ENCODE measurements at places on chromosomes 16 and 17.

DNA sequence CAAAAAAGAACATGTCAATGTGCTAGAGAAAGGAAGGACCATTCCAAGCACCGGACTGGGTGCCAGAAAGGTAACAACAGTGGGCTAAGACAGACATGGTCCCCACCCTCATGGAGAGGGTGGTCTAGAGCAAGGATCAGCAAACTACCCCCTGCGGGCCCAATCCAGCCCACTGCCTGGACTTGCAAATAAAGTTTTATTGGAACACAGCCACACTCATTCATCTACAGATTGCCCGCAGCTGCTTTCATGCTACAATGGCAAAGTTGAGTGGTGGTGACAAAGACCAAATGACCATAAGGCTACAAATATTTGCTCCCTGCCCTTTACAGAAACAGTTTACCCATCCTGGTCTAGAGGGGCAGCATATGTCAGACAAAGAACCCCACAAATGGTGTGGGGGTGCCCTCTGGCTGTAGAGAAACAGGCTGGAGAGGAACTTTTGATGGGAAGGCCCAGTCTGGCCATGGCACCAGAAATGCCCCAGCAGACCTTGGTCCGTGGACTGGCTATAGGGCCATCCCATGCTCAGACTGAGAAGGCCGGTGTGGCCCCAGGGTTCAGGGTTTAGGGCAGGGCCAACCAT lies 15.2 kb downstream of the CDH5 start:
- no peak for DNase-seq

DNA sequence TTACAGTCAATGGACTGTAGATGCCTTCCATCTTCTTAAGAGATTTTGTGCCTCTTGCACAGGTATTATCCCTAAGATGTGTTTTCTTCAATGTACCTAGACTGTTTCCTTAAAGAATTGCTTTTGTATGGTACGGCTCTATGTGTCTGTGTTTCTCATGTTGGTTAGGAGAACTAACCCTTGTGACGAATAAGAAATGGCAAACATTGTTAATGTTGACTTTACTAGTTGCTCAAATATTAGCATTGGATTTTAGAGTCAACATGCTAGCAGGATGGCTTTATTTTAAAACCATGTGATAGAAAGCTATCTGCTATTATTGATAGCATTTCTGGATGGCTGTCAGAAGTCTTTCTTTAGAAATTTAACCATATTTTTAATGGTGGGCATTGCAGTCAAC lies 34.5 kb downstream of the WWOX start:
- DNase-seq, result no peak

GRCh38 chr16:89046491-89046890 lies 47.2 kb upstream of the ACSF3 start:
- DNase-seq, result no peak

DNA sequence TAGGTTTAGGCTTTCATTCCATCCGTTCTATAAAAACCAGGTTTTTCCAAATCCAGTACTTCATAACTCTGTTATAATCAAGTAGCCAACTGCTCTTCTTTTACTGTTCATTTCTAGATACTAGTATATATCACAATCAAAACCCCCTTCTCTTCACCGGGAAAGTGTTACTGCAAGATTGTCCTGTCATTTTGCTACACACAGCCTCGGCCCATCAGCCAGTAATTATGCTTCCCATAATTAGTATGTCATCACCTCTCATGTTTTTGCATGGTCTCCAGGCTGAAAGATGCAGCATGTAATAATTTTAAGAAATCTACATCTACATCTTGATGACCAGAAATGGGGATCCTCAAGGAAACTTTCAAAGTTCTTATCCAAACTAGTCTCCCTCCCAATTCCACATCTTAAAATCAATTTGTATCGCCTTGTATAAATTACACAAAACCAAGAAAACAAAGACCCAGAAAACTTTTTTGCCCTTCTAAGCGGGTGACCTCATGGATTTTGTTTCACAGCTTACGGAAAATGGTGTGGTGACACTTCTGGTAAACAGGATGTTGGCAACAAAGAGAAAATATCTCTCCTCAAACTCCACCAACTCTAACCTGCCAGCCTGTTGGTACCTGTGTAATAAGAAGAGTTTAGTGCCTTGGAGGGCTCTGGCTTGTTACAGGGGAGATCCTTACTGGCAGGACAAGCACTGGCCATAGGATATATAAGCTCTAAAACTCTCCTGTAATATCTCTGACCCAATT lies 9.3 kb downstream of the TACO1 start:
- no peak for DNase-seq

DNA sequence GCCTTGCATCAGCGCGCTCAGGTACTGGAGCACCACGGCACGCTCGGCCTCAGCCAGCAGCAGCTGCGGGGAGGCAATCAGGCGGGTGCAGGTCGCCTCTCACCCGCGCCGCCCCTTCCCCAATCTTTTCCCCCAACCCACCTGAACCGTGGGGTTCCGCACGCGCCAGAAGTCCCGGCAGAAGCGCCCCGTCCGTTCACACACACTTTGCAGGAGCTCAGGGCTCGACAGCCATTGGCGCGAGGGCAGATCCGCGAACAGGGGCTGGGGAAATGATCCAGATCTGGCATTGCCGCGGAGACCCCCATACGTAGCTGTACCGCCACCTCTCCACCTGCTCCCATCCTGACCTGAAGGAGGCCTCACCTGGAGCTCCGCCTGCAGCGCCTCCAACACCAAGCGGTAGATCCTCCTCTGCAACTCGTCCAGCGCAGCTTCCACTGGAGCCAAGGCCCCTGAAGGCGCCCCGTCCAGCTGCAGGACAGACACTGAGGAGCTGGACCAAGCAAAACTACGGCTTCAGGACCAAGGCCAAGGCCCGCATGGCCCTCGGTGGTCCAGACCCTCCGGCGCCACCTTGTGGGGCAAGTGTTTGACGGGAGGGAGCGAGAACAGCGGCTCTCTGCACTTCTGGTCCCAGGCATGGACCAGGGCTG lies 1.4 kb upstream of the MATCAP1 start:
- peak; percentile 83 for DNase-seq

DNA sequence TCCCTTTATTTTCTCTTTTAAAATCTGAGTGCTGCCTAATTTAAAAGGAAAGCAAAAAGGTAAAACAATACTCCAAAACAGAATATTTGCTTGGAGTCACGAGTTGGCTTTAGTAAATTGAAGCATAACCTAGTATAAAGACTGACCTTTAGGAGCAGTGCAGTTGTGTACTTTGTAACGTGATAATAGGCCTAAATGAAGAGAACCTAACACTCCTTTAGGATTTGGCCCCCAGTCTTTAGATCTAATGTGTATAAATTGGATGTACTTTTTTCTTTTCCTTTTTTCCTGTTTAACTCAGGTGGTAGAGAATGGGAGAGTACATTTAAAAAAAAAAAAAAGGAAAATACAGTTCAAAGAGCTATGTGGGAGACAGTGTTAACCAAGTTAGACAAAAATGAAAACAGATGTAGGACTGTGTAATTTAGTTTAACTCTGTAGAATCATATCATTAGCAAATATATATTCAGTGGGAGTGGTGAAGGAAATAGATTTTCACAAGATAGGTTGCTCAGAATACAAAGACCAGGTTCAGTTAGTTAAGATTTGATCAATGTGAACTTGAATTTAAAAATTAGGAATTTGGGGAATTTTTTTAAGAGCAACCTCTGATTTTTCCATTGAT lies 16.8 kb downstream of the CPD start:
- DNase-seq, result no peak

GRCh38 chr17:35023538-35023937 lies 40.0 kb downstream of the RFFL start:
- DNase-seq, result no peak

GRCh38 chr17:61627658-61628057 lies 36.6 kb upstream of the NACA2 start:
- DNase-seq, result no peak

DNA sequence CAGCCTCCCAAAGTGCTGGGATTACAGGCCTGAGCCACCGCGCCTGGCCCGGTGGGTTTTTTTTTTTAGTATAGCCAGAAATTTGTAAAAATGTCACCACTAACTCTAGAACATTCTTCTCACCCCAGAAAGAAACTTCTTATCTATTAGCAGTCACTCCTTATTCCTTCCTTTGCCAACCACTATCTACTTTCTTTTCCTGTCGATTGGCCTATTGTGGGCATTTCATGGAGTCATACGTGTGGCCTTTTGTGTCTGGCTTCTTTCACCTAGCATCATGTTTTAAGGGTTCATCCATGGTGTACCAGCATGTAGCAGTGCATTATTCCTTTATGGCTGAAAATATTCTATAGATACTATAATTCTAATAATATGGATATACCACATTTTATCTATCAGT lies 3.6 kb downstream of the CYB5D2 start:
- DNase-seq, result no peak

- peak; percentile 35 for DNase-seq
Observed at GRCh38 chr17:77140878-77141767, at the start of gene SEC14L1. Gene SEC14L1 (plus strand): TSS chr17:77140969. CDS start chr17:77143597, 2,628 bp downstream.

GRCh38 chr17:67615011-67615561 lies 102.7 kb upstream of the NOL11 start:
- DNase-seq, result no peak

- DNase-seq, result peak; percentile 3
Observed at GRCh38 chr17:6623941-6624340, 16.6 kb downstream of the KIAA0753 start.

DNA sequence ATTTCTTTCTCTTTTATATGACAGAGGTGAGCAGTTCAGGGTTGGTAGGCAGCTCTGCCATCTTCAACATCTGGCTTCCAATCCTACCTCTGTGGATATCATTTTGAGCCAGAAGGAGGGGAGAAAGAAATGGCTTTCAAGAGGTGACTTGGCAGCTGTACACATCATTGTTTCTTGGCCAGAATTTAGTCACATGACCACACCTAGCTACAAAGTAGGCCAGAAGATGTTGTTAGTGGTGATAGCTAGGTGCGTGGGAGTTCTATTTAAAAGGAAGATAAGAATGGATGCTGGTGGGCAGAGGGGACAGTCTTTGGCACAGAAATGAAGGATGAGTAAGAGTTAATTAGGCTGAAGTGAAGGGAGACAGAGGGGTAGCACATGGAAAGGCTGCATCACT lies 29.2 kb upstream of the MPHOSPH6 start:
- DNase-seq, result no peak

DNA sequence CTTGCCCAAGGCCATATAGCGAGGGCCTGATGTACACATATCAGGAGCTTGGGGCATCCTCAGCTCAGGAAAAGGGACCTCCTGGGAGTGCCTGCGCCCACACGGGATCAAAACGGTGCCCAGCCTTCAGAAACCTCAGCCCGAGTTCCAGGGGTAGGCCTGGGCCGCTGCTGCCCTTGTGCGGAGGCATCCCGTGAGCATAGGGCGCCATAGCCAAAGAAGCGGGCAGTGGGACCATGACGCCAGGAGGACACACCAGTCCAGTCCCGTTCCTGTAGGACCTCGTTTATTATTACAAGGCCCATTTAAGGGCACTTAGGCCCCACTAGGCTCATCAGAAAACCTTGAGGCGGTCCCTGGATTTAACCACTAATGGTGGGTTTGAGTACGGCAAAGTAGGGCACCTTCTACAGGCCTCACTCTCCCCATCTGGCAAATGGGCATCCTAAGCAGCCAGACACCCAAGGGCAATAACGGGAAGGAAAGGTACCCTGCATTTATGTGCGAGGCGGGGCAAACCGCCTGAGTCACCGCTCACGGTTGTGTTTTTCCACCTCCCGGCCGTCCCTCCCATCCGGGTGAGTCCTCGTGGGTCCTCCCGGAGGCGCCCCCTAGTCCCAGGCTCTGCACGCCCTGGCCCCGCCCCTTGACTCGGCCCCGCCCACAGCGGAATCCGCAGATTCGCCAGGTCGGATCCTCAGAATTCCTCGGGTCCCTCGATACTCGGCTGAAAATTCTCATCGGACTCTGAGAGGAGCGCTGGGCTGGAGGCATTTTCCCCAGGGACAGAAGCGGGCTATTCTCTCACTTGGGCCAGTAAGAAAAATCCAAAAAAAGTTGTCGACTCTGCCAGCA lies 726 bp upstream of the SETD1A start:
- DNase-seq, result peak; percentile 91

- DNase-seq, result no peak
Observed at GRCh38 chr16:24854607-24855171, 8.9 kb downstream of the SLC5A11 start.

DNA sequence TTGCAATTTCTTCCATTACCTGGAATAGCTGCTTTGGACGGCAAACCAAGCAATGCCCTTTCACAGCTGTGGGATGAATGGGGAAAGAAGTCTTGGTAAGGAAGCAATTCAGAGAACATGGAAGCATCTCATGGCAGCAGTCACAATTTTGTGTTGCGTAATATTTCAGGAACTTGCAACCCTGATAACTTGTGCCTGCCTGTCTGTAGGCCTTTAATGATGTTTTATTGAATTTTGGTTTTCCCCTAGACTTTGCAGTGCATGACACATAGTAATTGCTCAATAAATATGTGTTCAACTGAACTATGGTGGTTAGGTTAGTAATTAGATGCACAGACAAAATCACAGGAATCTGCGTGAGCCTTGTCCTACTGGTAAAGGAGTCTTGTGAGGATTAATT lies 439.5 kb downstream of the WWOX start:
- DNase-seq, result no peak

GRCh38 chr16:53768593-53768992 lies 64.6 kb downstream of the FTO start:
- DNase-seq, result peak; percentile 95

GRCh38 chr16:50289950-50290764 lies 23.8 kb downstream of the ADCY7 start:
- no peak for DNase-seq

GRCh38 chr17:49353607-49354006 lies 8.4 kb downstream of the ZNF652 start:
- no peak for DNase-seq

DNA sequence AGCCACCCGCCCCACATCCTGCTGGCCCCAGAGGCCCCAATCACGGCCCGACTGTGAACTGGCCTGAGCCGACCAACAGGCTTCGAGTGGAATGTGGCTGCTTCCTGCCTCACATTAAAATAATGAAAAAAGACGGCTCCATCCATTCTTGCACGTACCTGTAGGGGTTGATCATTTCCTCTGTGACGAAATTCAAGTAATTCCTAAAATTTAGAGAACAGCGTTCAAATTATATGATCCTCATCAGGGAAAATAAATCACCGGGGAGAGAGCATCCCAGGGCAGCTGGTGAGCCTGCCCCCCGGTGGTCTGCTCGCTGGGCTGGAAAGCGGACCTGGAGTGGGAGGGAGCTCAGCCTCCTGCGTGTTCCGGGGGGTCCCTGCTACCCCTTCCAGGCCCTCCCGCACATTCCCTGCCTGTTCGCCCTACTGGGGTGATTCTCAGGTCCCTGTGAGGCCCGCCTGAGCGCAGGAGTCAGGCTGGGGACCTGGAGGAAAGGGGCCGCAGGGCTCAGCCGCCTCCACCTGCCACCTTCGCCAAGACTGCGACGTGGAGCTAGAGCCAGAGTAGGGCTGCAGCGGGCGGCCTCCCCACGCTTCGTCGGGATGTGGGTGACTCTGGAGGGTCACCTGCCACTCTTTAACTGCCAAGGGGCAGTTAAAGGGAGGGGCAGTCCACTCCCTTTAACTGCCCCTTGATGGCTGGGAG lies 28.9 kb downstream of the SLC7A5 start:
- DNase-seq, result no peak

- no peak for DNase-seq
Observed at GRCh38 chr17:10790491-10791401, 13.2 kb downstream of the TMEM238L start.

GRCh38 chr17:67628580-67629013 lies 89.1 kb upstream of the NOL11 start:
- DNase-seq, result no peak

- DNase-seq, result peak; percentile 8
Observed at GRCh38 chr16:9602189-9602588, 510.7 kb downstream of the HAPSTR1 start.

Measured in fibroblast of skin of right biceps (primary cell).